M059J (cell line): ENCODE measurements at places on chromosomes 11 and 22. TPM values are rescaled to one million over a fixed set of nuclear protein-coding genes. Genes with fewer than 3 reads are reported as not detected.

The MAJIN gene
- total RNA-seq, result not detected in 2 replicates

The SLC6A5 gene
- not detected in 2 replicates for total RNA-seq

The HTR3B gene
- not detected in 2 replicates for total RNA-seq

The MRPL49 gene
- total RNA-seq, result 68.9 and 87.8 TPM in 2 replicates

GRCh38 chr22:22376352-22376706 lies 131.7 kb downstream of the VPREB1 start:
- no peak for DNase-seq

DNA sequence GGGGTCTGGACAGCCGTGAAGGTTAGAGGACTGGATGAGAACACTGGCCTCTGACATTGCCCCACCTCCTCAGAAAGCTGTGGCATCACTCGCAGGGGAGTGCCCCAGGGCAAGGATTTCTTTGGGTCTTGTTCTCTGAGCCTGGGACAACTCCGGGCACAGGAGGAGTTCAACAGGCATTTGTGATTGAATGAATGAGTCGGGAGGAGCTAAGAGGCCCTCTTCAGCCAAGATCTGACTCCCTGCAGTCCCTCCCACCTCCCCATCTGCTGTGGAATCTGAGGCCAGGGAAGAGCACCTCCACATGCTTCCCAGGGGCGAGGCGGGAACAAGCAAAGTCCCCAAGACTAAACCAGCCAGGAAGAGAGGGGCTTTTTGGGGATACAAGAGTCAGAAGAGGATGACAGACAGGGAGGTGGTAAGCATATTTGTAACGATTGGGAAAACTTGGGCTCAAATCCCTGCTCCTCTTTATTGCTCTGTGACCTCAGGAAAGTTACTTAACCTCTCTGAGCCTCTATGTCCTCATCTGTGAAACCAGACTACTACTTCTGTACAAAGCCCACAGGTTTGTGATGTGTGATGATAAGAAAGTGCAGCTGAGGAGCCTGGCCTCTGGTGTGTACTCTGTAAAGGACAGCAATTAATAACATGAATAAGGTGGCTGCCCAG lies 6.4 kb downstream of the TP53I11 start:
- peak; percentile 32 for DNase-seq

- DNase-seq, result no peak
These were observed 17.6 kb upstream of the SPON1 start for GRCh38 chr11:13944911-13945425.

- peak; percentile 56 for DNase-seq
These were observed 151.6 kb upstream of the MTMR2 start for GRCh38 chr11:96075532-96075959.

DNA sequence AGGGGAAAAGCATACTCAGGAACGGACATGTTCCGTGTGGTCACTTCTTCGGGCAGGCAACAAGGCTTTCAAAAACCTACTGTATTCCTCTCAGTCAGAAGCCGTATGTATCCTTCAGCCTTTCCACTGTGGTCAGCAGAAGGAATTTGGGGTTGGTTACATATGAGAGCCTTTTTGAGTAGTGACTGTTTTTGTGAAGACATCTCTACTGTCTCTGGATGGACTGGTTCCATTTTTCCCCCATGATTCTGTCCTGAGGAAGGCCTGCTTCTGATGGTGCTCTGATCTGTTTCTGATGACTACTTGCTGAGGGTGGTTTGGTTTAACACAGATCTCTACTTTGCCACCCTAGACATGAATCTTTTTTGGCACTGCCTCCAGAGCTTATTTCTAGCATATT lies 63.7 kb upstream of the HORMAD2 start:
- peak; percentile 15 for DNase-seq

GRCh38 chr11:78395597-78395996 lies 22.0 kb downstream of the GAB2 start:
- no peak for DNase-seq

DNA sequence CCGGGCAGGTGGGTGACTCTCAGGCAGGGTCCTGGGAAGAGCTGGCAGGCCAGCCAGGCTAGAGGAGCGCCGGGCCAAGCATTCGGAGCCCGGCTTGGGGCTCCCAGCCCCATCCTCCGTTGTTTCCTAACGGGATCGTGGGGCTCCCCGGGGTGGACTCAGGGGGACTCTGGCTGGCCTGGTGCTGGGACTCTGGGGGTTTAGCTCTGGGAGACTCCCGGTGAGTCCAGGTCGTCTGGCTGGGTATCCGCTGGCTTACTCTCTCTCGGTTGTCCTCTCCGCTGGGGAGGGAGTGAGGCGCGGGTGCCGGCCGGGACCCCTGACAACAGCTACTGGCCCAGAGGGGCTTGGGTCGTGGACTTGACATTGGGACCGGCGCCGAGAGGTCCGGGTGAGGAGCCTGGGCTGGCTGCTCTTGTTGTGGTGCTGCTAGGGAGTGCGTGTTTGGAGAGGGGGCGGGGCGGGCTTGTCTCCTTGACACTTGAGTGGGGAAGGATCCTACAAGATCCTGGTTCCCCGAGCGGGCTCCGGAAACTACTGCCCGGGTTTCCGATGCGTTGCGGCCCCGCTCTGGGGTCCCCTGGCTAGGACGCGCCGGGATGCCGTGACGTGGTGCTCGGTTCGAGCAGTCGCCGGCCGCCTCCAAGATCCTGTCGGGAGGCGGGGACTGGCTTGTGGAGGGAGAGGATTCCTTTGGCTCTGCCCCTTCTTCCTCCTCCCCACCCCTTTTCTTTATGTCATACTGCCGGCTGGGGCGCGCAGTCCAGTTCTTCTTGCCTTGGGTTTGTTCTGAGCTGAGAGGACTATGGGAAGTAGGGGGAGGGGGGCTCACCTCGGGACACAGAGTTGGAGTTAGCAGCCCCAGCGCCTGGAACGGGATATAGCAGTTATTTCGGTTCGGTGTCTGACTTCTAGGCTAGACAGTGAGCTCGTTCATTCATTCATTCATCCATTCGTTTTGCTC lies 585 bp downstream of the EMSY start:
- DNase-seq, result peak; percentile 91
